ENCODE measurements at places on chromosomes 16 and 17.

DNA sequence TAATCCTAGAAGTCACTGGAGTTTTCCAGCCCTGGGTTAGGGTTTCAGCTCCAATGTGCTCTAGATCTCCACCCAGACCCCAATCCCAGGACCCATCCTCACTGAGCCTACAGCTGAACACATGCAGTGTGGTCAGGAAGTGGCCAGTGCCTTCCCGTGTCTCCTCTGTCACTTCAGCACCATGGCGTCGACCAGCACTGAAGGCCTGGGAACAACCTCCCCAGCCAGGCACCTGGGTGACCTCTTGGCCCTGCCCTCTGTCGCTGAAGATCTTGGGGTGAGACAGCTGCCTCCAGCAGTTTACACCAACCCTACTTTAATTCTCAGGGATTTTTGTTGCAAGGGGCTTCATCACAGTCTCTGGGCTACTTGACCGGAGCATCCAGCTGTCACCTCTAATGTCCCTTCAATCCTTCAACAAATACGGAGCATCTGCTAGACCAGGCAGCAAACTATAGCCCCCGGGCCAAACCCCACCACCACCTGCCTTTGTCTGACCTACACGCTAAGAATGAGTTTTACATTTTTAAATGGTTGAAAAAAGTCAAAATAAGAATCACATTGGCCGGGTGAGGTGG lies 18.0 kb upstream of the GSG1L start:
- no peak for DNase-seq

DNA sequence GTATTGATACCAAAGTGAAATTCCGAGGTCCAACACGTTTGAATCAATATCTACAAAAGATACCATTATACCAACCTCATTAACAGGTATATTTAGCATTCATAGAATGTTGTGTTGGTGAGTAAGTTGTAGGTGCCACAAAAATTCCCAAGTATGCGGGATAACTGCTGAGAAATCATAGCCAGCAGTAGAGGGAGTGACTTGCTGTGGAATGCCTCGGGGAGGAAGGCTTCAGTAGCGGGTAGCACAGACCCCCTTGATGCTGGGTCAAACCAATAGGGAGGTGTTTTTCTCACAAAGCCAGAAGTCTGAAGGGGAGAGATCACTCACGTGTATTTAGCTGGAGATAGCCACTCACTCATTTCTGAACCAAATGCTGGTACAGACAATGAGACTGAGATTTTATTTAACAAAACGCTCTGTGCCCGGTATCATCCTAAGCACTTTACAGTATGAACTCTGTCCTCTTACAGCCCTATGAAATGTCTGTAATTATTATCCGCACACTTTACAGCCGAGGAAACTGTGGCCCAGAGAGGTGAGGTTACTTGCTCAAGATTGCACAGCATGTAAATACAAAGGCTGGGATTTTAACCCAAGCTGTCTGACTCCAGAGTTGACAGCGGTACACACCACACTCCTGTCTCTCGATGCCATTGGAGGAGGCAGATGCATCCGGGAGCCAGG lies 23.1 kb downstream of the HSBP1 start:
- DNase-seq = no peak

DNA sequence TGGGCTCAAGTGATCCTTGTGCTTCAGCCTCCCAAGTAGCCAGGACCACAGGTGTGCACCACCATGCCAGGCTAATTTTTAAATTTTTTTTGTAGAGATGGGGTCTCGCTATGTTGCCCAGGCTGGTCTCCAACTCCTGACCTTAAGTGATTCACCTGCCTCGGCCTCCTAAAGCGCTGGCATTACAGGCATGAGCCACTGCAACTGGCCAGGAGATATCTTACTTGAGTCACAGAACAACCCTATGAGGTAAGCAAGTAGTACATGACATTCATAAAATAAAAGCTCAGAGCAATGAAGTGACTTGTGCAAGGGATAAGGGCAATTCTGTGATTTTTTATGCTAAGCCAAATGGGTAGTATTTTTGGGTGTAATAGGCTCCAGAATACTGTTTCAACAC lies 57.3 kb downstream of the CDC27 start:
- no peak for DNase-seq

GRCh38 chr16:78693496-78693895 lies 594.0 kb downstream of the WWOX start:
- no peak for DNase-seq

DNA sequence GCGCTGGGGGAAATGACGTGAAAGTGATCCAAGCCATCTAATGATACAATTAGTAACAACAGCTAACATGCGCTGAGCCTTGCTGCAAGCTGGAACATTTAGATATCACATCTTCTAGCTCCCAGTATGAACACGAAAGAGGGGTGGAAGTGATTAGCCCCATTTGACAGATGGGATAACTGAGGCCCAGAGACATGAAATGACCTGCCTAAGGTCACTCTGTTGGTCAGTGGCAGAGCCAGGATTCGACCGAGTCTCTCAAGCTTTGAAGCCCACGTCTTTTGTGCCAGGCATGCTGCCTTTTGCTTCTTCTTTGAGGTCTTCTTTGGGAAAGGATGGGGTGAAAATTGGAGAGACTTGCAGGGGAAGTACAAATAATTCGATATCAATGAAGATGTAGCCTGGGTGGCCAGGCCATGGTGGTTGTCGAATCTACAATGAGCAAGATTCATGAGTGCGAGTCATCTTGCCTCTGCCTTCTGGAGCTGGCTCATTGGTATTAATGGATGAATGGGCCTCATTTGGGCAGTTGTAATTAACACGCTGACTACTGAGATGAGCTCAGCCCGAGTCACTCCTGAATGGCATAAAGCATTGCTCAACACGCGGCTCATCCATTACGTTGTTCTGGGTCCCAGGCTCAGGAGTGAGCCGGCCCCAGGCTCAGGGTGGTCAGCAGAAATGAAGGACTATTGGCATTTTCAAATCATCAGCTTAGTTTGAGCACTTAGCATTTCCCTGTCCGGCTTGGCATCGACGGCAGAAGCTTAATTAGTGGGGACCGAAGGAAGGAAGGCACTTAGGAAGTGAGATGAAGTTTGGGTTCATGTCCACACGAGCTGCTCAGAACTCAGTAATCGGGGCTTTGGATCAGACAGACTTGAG lies 28.0 kb upstream of the GPRC5B start:
- DNase-seq = no peak

DNA sequence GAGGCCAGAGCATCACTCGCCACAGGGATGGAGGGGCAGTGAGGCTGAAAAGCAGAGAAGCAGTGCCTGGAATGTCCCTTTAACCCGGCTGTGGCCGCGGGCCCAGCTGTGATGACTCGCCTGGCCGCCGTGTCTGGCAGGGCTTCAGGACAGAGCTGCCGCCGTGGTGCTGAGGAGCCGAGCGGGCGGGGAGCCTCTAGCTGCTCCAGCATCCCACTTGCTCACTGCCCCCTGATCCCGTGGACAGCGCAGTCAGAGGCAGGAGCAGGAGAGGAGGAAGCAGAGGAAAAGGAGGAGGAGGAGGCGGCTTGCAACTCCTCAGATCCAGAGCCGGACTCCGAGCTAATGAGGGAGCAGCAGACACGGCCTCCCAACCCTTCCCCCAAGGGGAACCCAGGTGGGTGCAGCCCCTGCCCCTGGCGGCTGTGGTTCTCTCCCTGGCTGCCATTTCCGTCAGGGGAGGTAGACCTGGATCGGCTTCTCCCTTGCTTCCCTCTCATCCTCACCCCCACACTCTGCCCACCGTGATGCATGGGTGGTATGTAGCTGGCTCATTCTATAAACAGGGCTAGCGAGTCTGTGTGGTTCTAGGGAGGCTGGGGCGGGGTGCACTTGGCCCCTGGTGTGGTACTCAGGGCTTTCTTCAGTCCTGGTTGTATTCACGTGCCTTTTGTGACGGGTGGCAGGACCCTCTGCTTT lies 165.7 kb downstream of the CMIP start:
- no peak for DNase-seq
